A549 treated with DMSO at 1 μM for 4 hours (cell line): ENCODE measurements at places on chromosomes 16 and 17. TPM values are rescaled to one million over a fixed set of nuclear protein-coding genes. Genes with fewer than 3 reads are reported as not detected.

Gene CCDC92B
- 0.09 to 0.25 TPM (median 0.17 TPM) in 5 replicates for total RNA-seq

Gene SERPINF2
- total RNA-seq = 1.6 to 2.3 TPM (median 1.8 TPM) in 5 replicates

Gene TELO2
- total RNA-seq = 33.6 to 43.6 TPM (median 41.1 TPM) in 5 replicates

Gene IRX3
- total RNA-seq = 3.1 to 5.2 TPM (median 3.6 TPM) in 5 replicates

Gene AOC2
- total RNA-seq = 1.9 to 3.0 TPM (median 2.2 TPM) in 5 replicates

Gene CDC6
- total RNA-seq = 60.1 to 64.9 TPM (median 63.2 TPM) in 5 replicates

Gene RARA
- 30.6 to 44.7 TPM (median 36.2 TPM) in 5 replicates for total RNA-seq

Gene RAP1GAP2
- total RNA-seq = 14.6 to 20.2 TPM (median 18.9 TPM) in 5 replicates

Gene SLC16A11
- not detected in 5 replicates for total RNA-seq

Gene PLCD3
- total RNA-seq = 177 to 204 TPM (median 194 TPM) in 5 replicates

Gene HOXB9
- total RNA-seq = 8.1 to 10.1 TPM (median 8.4 TPM) in 5 replicates

Gene TTYH2
- total RNA-seq = 1.9 to 2.6 TPM (median 2.1 TPM) in 5 replicates

Gene KCNG4
- total RNA-seq = not detected in 5 replicates
